ENCODE measurements at places on chromosomes 11 and 22.

- DNase-seq: no peak
These were observed 611.7 kb downstream of the NTM start for GRCh38 chr11:131982154-131982553.

GRCh38 chr11:75100314-75100713 lies 3.6 kb upstream of the OR2AT4 start:
- DNase-seq: no peak

- no peak for DNase-seq
These were observed 22.0 kb downstream of the ABTB2 start for GRCh38 chr11:34335801-34336200.

DNA sequence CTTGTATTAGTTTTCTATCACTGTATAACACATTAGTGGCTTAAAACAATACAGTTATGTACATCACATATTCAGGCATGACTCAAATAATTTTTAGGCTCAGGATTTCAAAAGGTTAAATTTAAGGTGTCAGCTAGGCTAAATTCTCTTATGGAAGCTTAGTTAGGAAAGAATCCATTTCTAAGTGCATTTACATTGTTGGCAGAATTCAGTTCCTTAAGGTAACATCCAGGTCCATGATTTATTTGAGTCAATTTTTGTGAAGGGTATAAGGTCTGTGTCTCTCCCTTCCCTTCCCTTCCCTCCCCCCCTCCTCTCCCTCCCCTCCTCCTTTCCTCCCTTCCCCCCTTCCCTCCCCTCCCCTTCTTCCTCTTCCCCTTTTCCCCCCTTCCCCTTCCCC lies 399.0 kb upstream of the CNTN5 start:
- no peak for DNase-seq

DNA sequence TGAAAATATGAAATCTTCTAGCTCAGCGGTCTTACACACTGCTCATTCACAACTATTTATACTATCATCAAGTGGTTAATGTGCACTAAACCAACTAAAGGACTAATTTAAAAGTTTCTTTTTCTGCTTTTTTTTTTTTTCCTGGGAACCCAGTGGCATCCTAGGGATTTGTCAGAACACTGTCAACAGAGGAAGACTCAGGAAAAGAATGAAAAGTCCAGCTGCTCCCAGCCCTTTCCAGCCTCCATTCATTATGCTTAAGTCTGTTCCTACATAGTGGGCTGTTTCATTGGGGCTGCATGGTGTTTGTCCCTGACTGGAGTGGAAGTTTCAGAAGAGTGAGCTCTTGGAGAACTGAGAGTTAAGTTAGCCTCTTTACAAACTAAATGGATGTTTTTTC lies 391.1 kb downstream of the AASDHPPT start:
- DNase-seq: no peak
